Uterus (tissue), 4 donors: ENCODE measurements at places on chromosomes 3 and 15.

- DNase-seq, result no peak
Observed at GRCh38 chr3:133445108-133445507, 45.3 kb downstream of the BFSP2 start.

- no peak for DNase-seq
Observed at GRCh38 chr3:170090601-170090981, 52.8 kb downstream of the GPR160 start.

DNA sequence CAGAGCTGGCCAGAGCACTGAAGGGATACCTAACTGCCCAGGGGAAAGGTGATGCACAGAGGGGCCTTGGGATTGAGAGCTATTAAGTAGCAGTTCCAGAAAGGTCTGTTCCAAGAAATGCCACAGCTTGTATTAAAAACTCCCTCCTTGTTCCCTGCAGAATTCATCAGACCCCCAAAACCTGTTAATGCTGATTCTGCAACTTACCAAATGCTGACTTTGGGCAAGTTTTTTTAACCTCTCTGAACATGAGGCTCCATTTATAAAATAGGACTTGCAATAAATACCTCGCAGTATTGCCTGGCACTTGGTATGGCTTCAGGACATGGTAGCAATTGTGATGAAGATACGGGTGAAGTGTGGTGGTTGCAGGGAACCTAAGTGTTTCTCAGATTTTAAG is 30.1 kb upstream of the SYNPR start:
- no peak for DNase-seq

DNA sequence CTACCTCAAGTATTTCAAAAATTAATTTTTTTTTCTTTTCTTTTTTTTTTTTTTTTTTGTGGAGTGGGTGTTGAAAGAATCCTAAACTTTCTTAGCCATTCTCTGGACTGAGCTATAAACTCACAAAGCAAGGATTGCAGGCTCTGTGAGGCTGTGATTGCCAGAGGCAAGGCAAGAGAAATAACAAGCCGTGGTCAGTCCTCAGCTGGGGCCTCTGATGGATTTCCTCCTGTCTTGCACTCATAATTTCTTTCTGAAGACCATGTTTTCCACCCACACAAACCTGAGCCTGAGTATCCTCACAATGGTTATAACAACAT is 1.3 kb downstream of the CX3CR1 start:
- DNase-seq, result no peak

- peak; percentile 39 for DNase-seq
Observed at GRCh38 chr15:83108266-83109219, 1.1 kb downstream of the TM6SF1 start.

DNA sequence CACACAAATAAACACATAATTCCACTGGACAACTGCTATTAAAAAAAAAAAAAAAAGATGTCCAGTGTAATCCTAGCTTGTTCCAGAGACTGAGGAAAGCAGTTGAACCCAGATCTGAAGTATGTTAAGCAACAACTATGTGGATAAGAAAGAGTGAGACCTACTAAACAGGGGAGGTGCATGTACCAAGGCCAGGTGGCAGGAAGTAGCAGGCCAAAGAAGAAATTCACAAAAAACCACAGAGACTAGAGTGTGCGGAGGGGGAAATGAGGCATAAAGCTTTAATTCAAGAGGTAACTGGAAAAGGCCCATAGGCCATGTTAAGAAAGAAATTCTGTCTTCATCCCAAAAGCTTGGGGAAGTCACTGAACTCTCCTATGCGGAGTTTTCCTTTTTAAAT is 490.0 kb downstream of the NAALADL2 start:
- DNase-seq, result no peak

GRCh38 chr3:160434071-160434470 is 15.5 kb downstream of the TRIM59 start:
- no peak for DNase-seq

DNA sequence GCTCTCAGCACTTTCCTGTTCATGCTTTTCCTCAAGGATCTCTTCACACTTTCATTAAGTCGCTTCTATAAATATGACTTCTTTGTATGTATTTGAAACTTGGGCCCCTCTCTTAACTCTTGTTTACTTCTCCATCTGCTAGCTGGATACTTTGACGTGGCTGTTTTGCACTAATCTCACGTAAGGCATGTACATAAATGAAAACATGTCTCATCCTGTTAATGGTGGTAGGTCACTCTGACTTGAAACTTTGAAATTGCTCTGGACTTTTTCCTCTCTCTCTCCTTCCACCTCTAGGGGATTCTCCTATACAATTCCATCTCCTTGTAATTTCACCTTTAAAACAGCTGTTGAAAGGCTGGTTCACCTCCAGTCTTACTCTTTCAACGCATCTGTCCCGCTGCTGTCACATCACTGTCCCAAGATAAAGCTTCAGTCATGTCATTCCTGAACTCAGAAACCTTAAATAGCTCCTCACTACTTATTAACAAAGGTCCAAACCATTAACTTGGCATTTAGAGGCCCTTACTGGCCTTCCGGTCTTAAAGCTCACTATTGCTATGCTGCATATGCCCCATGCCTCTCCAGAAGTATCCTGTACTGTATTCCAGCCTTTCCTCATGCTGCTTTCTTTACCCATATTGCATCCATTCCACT is 1.2 kb downstream of the BLOC1S6 start:
- no peak for DNase-seq

GRCh38 chr3:46076606-46077005 is 49.3 kb upstream of the XCR1 start:
- no peak for DNase-seq

DNA sequence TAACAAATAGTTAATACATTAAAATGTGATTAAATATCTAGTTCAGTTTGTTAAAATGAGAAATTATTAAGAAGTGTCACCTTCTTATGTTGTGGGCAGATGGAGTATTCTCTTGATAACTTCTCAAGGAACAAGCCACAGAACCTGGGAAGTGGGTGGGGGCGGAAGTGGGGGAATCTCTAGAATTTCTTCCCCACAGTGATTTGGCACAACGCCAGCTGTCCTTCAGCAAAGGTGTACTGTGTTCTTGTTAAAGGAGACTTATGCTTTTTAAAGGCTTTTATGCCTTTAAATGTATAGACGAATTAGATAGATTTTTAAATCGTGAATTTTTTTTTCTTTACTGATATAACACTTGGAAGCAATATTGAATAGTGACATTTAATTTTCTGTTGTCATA is 42.4 kb downstream of the SEC22A start:
- DNase-seq, result no peak

DNA sequence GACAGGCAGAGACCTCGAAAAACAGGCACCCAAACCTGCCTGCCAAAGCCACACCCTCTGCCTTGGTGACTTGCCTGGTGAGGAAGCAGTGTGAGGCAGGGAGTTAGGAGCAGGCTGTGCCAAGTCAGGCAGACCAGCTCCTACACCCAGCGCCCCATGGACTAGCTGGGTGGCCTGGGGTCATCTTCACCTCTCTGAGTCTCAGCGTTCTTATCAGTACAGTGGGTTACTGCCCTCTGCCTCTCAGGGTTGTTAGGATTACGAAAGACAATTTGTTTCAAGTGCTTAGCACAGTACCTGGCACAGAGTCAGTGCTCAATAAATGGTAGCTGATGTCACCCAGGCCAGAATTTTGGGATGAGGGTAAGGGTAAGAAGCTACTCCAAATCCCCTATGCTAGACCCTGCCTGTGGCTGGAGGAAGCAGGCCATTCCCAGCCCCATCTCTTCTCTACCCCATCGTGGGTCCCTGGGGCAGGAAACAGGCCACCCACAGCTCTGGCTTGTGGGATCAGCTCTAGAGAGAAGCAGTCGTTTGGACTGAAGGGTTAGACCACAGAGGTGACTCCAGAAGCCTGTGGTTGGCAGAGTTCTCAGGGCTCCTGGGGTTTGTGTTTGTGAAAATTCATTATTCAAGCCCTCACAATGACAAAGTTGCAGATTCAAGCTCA is 10.1 kb downstream of the SLC51B start:
- peak; percentile 52 for DNase-seq

- no peak for DNase-seq
Observed at GRCh38 chr3:52121813-52122212, 32.4 kb downstream of the POC1A start.

DNA sequence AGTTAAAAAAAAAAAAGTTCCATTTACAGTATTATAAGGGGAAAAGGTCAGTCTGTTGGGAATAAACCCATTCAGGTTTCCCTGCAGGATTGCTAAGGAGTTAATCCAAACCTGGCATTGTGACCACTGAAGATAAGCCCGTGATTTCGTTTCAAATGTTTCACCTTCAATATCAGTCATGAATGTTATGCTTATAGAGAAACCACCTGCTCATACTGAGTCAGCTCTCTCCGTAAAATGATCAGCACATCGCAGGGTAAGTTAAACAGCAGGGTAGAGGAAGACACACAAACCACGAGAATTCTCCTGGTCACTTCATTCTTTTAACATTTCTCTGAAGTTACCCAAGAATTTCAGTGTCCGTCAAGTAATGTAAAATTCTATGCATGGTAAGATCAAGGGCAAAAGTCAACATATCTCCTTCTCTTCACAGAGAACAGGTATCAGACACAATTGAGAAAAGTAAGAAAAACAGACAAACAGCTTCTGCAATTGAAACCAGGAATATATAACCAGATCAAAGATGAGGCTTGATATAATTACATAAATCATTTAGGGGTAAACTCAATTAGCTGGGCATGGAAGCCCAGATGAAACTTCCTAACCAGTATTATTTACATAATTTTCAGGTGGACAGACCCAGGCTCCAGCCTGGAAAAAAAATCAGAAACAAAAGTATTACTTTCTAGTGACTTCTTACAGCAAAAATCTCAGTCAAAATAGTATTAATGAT is 67.6 kb upstream of the ARHGEF3 start:
- DNase-seq, result no peak

GRCh38 chr3:163490119-163490518 is 1588.2 kb downstream of the SI start:
- no peak for DNase-seq
